Pulmonary artery endothelial cell (primary cell): ENCODE measurements at places on chromosomes 7 and 10. TPM values are rescaled to one million over a fixed set of nuclear protein-coding genes. Genes with fewer than 3 reads are reported as not detected.
A peak's percentile ranks its signal among the peaks of the same experiment; 100 is the strongest.

DNA sequence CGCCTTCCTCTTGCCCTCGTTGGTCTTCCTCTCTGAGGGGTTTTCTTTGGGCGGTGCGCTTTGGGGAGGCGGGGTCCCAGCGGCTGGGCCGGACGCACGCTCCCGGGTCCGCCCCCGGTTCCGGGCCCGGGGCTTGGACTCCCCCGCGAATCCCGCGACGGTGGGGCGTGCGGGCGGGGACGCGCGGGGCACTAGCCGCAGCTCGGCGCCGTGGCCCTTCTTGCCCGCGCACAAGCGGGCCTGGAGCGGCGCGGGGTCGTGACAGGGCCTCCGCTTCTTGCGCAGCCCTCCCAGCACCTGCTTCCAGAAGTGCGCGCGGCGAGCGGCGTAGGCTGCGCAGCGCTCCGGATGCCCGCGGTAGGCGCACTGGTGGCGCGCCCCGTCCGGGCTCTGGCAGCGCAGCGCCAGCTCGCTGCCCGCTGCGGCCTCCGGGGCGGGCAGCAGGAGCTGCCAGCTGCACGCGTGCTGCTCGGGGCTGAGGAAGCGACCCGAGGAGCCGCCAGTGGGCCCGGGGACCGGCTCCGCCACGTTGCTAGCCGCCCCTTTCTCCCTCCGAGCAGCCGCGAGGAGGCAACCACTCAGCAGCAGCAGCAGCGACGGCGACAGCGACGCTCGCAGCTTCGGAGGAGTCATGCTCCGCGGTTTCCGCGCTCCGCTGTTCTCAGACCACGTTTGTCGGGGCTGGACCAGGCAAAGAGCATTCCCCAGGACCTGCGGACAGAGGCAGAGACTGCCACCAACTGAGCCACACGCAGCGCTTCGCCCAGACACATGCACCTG is 759 bp downstream of the FGFBP3 start:
- no peak for DNase-seq

DNA sequence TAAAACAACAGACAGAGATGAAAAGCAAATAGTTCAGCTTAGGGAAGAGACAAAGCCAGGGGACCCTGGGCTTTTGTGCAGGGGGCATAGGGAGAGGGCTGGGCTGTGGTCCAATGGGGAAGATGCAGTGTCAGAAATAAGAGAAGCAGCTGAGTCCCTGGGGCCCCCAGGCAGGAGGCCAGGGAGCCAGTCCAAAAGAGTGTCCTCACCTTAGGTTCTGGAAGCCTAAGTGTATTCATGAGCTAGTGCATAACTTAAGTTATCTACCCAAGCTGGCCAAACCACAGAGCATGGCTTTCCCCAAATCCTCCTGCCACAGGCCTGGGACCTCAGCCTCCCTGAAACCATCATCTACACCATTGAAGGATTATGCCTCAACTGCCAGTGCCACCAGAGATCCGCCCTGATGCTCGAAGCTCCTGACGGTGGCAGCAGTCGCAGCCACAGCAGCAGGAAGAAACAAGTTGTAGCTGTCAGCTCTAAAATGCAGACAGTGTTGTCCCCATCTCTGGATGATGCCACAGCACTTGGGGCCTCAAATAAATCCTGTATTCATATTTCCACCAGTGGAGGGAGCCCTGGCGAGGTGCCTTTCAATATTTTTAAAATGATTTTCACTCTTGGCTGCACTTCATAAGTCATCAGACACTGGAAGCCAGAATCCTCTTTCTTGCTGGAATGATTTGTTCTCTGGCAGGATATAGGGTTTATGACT is 574.6 kb downstream of the GRID1 start:
- no peak for DNase-seq

DNA sequence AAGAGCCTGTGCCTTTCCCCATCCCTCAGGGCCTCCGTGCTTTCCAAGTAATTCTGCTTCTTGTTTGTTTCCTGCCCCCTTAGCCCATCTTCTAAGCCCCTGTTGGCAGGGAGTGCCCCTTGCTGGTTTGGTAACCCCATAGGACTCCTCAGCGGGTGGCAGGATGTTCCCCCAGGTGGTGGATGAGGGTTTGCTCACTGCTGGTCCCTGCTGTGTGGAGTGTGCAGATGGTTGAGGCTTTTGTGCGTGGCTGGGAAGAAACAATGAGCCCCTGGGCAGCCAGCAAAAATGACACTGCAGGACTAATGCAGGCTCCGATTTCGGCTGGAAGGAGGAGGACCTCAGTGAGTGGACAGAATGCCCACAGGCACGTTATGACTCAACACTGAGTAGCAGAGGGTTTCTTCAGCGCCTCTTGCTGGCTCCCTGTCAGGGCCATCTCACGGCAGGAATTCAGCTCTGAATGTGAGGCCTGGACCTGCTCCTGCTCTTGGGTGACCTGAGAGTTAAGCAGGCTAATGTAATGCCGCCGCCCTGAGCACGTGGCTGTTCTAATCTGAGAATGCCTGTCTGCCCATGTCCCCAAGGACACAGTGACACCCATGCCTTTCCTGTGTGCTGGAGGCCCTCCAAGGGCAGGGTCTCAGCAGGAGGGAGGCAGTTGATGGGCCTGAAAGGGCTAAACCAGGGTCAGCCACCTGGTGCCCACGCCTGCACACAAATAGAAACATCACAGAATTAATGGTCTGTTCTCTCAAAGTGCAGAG is 16.6 kb downstream of the BAG3 start:
- peak; percentile 55 for DNase-seq

- no peak for DNase-seq
Observed at GRCh38 chr7:30505174-30505697, 607 bp upstream of the GGCT start.

GRCh38 chr7:52243685-52244084 is 791.7 kb upstream of the POM121L12 start:
- no peak for DNase-seq

DNA sequence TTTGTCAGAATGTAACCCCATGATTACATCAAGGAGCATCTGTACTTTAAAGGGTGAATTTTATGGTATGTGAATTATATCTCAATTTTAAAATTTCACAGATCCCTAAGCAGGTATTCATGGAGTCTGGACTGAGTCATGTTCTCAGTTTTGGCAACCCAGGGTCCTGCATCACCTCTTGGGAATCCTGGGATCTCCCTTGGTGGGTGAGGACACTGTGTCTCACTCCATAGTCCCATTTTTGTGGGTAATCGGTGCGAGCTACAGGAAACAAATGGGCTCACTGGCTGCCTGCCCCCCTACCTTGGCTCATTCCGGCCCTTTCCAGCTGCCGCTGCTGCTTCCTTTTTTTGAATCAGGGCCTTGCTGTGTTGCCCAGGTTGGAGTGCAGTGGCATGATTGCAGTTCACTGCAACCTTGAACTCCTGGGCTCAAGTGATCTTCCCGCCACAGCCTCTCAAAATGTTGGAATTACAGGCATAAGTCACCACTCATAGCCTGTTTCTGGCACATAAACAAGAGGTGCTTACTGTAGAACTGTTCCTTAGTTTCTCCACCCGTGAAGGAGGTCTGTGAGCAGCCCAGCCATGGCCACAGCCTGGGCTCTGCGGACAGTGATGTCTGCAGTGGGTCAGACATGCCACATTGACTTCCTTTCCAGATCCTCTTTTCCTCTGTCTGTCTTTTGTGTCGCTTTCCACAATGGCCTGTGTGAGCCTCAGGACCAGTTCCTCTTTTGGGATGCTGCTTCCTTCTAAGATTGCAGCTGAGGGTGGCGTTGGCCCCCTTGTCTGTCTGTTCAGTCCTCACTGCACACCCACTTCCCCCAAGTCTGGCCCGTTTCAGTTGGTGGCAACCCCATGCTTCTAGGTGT is 14.5 kb downstream of the PALD1 start:
- no peak for DNase-seq

DNA sequence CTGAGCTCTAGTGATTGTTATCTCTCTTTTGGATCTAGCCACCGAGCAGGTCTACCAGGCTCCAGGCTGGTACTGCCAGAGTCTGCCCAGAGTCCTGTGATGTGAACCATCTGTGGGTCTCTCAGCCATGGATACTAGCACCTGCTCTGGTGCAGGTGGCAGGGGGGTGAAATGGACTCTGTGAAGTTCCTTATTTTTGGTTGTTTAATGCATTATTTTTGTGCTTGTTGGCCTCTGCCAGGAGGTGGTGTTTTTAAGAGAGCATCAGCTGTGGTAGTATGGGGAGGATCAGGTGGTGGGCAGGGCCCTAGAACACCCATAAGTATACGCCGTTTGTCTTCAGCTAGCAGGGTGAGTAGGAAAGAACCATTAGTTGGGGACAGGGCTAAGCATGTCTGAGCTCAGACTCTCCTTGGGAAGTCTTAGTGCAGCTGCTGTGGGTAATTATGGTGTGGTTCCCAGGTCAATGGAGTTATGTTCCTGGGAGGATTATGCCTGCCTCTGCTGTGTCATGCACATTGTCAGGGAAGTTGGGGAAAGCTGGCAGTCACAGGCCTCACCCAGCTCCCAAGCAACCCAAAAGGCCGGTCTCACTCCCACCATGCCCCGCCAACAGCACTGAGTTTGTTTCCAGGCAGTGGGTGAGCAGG is 81.8 kb downstream of the NPSR1 start:
- DNase-seq: no peak

GRCh38 chr10:72694476-72695369 is 2.8 kb downstream of the MCU start:
- DNase-seq: no peak

DNA sequence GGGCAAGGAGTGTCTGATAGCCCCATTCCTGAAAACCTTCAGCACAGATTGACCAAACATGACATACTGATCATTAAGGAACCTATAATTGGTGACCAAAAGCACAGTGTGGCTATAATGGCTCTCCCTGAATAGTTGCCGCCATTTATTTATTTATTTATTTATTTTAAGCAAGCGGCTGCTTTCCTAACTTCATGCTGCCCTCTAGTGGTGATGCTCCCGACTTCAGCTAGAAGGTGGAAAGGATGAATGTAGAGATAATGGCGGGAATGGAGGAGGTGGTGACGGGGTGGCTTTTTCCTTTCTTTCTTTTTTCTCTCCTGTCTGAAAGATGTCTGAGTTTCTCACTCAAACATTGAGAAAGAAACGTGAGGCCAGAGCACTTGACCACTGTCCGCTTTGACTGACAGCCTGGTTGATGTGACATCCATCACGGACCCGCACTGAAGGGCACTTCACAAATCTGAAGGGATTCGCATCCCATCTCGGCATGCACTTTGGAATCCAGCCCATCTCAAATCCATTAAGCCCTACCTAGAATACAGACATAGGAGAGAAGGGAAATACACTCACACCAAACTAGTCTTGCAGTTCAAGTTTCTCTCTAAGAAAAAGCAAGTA is 1090.1 kb downstream of the KCNMA1 start:
- DNase-seq: peak; percentile 24

GRCh38 chr10:86152911-86153310 is 213.7 kb downstream of the GRID1 start:
- DNase-seq: no peak

- DNase-seq: no peak
Observed at GRCh38 chr10:16439295-16439694, 2.5 kb downstream of the PTER start.

GRCh38 chr10:132444877-132445351 is 47.9 kb downstream of the PWWP2B start:
- DNase-seq: no peak

DNA sequence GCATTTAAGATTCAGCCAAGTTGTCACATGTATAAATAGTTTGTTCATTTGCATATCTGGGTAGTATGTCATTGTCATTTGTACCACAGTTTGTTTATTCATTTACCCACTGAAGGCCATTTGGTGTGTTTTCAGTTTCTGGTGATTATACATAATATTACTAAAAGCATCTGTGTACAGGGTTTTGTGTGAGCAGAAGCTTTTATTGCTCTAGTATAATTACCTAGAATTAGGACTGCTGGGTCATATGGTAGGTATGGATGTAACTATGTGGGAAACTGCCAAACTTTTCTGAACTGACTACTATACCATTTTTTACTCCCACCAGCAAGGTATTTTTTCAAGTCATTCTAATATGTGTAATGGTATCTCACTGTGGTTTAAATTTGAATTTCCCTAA is 584.0 kb upstream of the GHITM start:
- DNase-seq: no peak

- no peak for DNase-seq
Observed at GRCh38 chr10:24254180-24254579, 45.2 kb downstream of the KIAA1217 start.

- peak; percentile 17 for DNase-seq
Observed at GRCh38 chr7:7103343-7104313, 78.7 kb upstream of the C1GALT1 start.

DNA sequence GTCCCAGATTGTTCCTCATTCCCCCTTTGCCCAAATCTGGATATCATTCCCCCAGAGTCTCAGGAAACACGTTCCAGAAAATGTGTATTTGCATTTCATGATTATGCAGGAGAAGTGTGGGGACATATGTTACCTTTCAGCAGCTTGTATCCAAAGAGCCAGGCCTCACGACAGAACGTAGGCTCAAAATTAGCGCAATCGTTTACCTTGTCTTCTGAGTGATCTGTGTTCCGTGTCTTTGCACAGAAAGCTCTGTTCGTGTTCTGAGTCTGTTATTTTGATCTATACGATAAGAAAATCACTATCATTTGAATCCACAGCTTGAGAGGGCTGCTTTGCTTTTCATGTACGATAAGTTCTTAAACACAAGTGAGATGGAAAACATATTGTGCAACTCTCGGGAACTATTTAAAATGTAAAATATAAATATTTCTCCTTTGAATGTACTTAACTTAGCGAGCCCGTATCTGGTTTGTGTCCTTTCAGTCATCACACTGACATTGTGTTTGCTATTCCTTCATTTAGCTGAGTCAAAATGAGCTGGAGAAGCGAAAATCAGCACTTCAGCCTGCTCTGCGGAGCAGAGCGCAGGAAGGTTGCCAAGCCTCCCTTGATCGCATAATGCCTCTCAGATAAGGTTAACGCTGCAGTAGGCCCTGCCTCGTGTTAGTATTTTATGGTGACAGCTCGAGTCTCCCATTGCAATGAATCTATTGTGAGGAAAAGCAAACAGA is 80.2 kb upstream of the CACNB2 start:
- no peak for DNase-seq

DNA sequence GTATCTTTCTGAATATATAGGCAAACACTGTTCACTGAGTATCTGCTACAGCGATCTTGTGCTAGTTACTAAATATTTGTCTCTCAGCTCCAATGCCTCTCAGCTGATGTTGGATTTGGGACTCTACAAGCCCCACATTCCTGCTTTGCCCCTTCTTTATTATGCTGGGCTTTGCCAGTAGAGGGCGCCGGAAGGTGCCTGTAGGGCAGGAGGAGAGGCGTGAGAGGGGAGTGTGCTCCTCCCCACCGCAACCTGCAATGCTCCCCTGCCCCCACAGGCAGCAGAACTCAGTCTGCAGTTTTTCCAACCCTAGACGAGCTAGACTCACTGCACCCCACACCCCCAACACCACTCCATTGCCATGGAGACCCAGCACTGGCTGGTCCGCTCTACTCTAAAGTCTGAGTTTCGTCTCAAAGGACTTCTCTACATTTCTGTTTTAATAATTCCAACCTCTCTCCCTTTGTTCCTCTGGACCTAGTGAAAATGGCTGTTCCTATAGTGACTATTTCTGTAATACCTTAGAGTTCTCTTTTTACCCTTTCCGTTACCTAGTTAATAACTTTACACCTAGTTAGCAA is 337.6 kb downstream of the CCSER2 start:
- no peak for DNase-seq

- DNase-seq: no peak
Observed at GRCh38 chr7:96244992-96245292, 77.0 kb downstream of the SLC25A13 start.

- DNase-seq: no peak
Observed at GRCh38 chr10:132611026-132611910, 73.7 kb downstream of the INPP5A start.

FAM241B gene
- total RNA-seq: 0.20 TPM in 1 of 2 replicates, not detected in the other

HIF1AN gene
- total RNA-seq: 8.2 and 8.3 TPM in 2 replicates

GRM3 gene
- not detected in 2 replicates for total RNA-seq

H2BK1 gene
- total RNA-seq: not detected in 2 replicates

AKR1C3 gene
- 91.7 and 145 TPM in 2 replicates for total RNA-seq

ATOH7 gene
- not detected in 2 replicates for total RNA-seq

PON3 gene
- 0.04 and 0.20 TPM in 2 replicates for total RNA-seq

HOXA9 gene
- 0.13 and 0.18 TPM in 2 replicates for total RNA-seq

DDX50 gene
- total RNA-seq: 38.8 and 43.6 TPM in 2 replicates
